ENCODE measurements at places on chromosomes 1 and 21.
A peak's percentile ranks its signal among the peaks of the same experiment; 100 is the strongest.

DNA sequence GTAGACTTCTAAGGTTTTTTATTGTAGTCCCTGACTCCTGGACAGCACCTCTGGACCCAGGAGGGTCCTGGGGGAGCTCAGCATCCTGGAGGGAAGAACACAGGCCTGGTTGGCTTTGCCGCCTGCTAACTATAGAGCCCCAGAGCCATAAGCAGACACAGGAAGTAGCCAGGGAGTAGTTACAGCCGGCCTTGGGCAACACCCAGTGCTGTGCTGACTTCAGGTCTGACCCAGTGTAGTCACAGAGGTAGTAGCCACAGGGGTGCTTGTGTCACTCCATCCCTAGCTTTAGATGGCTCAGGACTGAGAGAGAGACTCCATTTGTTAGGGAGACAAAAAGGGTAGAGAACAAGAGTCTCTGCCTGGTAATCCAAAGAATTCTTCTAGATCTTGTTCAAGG, 21.9 kb downstream of the MCOLN2 start:
- DNase-seq: no peak

DNA sequence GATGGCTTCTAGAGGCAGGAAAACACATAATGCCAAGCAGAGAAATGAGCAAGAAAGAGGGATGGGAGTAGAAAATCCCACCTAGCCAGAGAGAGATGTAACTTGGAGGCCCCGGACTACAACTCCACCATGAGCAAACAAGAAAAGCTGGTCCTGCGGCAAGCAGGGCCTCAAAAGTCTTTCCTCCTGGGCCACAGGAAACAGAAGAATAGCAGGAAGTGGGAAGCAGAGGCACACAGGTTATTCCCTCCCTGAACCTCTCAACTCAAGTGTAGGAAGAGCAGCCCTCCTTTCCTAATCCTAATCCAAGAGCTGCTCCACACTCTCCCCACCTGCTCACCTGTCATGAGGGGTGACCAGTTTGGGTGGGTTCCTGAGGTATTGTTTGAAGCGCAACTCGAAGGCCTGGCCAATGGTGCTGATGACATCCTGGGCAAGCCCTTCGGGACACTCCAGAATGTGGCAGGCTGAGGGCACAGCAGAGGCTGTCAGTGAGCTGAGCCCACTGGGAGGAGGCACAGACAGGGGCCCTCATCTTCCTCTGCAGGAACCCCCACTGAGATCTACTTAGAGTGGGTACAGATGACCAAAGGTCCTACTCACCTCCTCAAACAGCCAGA, 3.1 kb downstream of the SHC1 start:
- DNase-seq: no peak

- no peak for DNase-seq
Observed at GRCh38 chr1:207181847-207182246, 77.8 kb downstream of the C4BPA start.

- no peak for DNase-seq
Observed at GRCh38 chr1:219189952-219190351, 16.3 kb downstream of the LYPLAL1 start.

DNA sequence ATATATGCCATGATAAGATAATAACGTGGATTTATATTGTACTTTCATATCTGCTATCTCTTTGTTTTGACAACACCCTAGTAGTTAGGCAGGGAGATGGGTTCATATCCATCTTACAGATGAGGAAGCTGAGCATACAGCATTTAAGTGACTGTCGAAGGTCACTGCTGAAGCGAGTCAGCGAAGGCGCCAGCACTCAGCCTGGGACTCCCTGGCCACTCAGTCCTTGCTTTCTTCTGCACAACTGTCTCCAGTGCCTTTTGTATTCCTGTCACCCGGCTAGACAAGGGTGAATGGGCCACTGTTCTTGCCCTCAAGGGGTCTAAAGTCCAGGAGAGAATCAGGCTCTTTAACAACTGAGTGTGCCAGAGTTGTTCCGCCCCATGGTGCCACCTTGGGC, 3.1 kb downstream of the ARHGEF10L start:
- DNase-seq: no peak

GRCh38 chr1:187051618-187052232, 223.0 kb downstream of the PLA2G4A start:
- peak; percentile 39 for DNase-seq

GRCh38 chr1:65918564-65918963, 125.9 kb downstream of the PDE4B start:
- no peak for DNase-seq

DNA sequence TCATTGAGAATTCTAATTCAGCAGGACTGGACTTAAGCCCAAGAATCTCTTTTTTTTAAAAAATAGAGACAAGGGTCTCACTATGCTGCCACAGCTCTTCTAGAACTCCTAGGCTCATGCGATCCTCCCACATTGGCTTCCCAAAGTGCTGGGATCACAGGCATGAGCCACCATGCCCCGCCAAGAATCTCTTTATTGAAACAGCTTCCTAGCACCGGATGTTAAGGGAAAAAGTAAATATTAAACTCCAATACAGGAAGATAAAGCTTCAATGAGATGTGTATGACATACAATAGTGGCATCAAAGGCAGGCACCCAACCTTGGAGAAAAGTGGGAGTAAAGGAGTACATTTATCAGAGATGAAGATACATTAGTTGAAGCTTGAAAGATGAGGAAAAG, 25.5 kb downstream of the PUM1 start:
- no peak for DNase-seq

GRCh38 chr1:181179987-181180365, 91.5 kb downstream of the IER5 start:
- DNase-seq: no peak

GRCh38 chr1:57848406-57848805, 424.5 kb upstream of the DAB1 start:
- DNase-seq: peak; percentile 39

GRCh38 chr1:200134116-200134515, 106.6 kb downstream of the NR5A2 start:
- no peak for DNase-seq

DNA sequence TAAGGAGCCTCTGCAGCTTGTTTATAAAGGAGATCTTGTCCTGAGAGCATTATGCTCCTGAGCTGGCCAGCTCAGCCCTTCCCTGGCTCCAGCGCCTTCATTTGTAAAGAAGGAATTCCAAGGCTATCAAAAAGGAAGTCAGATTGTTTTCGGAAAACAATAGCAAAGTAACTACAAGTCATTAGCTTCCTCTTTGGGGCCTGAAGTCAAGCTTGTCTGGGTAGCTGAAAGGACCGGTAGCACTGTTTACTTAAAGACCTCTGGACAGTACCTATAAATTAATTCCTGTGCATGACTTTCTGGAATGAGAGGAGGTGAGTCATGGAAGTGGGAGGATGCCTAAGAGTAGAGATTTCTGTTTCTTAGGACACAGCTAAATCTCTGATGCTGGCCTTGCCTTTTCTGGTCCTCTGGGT, 20.7 kb upstream of the GJA5 start:
- DNase-seq: peak; percentile 96

DNA sequence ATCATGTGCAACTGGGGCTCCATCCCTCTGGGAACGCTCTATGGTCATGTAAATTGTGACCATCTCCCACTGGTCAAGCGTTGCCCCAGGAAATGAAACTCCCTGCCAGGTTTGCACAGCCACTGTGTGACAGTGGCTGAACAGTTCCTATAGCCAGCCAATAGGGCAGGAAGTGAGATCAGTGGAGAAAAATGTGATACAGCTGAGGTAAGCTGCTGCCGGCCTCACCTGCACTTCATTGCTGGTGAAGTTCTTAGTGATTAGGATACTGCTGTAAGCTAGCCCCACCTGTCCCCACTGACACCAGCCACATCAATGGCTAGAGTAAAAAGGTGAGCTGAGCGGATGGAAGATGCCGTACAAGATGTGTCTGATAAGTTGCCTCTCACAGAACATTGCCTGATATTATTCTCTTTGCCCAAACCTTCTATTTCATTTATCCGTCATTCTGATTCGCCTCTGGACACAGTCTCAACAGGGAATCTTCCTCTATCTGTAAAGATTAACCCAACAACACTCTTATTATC, 38.4 kb upstream of the CDC42BPA start:
- DNase-seq: peak; percentile 91

DNA sequence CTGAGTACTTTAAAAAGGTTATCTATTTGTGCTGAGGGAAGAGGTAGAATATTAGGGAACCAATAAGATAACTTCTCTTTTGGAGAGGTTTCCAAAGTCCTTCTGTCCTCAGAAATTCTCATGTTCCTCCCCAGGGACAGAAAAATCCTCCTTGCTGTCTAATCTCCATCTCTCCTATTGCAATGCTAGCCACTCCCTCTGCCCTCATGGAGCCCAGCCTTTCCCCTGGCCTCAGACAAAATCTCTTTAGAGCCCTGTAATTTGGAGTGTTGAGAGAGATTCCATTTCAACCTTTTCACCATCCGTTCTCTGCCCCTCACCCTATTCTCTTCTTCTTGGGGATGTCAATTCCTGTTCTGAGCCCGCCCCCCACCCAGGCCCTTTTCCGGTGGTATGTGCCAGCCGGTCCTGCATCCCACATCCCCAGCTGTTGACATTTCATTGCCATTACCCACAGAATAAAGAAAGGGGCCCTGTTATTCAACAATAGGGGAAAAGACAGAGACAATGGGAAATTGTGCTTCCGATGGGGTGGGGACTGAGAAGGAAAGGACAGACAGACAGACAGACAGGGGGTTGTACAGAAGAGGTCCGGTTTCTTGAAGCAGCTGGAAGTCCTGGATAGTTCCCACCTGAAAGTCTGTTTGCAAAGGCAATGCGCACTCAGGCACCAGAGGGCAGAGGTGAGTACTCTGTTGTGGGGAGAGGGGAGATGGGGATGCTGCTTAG, at the start of gene HAPLN2:
Gene HAPLN2 (plus strand): TSS at position 563 of the 729 bp plus-strand sequence. CDS start 4,076 bp downstream, outside the sequence.
- DNase-seq: no peak

- DNase-seq: no peak
Observed at GRCh38 chr21:33937931-33938339, 22.3 kb upstream of the ATP5PO start.

- no peak for DNase-seq
Observed at GRCh38 chr1:155529929-155530328, 32.7 kb downstream of the ASH1L start.

DNA sequence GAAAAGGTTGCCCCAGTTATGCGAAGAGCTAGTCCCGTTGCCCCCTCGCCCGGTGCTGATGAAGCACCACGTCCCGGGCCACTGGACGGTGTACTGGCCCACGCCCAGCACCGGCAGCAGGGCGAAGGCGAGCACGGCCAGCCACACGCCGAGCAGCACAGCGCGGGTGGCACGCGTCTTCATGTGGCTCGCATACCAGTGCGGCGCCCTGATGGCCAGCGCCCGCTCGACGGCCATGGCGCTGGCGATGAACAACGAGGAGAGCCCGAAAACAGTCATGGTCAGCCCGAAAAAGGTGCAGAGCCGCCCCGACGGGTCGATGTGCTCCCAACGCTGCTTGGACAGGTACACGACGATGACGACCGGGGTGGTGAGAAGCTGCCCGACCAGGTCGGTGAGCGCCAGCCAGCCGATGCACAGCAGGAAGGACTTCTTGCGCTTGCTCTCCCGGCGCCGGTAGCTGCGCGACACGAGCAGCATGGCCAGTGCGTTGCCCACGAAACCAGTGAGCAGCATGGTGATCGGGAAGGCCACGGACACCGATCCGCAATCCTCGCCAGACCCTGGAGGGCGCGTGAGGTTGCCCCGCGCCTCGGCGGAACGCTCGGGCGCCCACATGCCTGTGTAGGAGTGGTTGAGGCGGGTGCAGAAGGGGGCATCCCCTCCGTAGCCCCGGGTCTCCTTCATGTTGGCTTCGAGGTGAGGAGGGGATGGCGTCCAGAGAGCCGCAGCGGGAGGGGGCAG, 553 bp downstream of the PTGER3 start:
- DNase-seq: no peak

DNA sequence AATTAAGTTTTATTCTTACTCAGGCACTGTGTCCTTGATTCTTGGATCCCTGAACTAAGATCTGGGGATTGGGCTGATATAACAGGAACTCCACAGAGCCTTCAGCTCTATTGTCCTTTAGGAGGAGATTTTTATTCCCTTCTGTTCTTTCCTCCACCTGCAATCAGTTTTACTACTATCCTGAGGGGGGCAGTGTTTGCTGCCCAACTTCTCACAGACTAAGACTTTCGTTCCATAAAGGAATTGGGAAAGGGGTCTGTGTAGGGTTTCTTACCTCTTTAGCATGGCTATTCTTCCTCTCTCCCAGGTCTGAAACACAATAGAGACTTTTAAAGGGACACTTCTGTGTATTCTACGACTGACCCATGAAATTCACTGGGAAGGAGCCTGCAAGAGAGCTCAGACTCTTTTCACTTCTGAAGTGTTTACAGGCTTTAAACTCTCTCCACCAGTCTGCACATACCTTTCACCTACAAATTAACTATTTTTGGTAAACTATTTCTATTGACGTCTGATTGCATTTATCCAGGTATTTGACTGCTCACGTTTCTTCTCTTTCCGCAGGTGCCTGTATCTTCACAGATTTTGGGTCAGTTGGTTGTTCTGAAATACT, 103.3 kb upstream of the DEPDC1 start:
- DNase-seq: no peak

- DNase-seq: no peak
Observed at GRCh38 chr1:152739841-152740240, 18.0 kb upstream of the KPRP start.

- peak; percentile 30 for DNase-seq
Observed at GRCh38 chr1:44405798-44406736, 1.0 kb downstream of the RNF220 start.

GRCh38 chr1:103514920-103515503, 10.5 kb upstream of the RNPC3 start:
- DNase-seq: peak; percentile 1

- DNase-seq: no peak
Observed at GRCh38 chr1:1437904-1438376, 2.5 kb downstream of the VWA1 start.

DNA sequence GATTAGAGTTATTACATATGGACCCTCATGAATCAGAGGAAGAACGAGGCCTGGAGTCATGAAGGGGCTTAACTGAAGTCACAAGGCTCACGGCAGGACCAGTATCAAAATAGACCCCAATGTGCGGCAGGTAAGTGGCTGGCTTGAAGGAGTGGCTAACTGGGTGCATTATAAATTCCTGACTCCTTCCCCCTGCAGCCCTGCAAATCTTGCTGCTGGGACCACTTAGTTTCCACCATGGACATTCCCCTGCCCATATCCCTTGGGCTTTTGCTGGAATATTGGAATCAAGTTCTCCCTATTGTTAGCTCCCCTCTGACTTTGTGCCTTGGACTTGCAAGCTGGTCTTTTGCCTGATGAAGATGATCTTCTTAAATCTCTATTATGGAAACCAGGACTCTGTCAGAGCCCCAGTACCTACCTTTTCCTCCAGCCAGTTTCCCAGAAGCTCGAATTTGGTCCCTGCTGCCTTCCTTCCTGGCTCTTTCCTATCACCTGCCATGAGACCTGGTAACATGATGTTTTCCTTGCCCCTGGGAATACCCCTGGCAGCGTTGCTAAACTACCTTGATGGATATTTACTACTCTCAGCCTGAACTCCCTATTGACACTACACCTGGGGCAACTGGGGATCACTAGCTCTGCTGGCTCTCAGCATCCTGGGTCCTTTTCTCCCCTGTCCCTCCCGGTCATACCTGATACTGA, 156.0 kb upstream of the JUN start:
- no peak for DNase-seq

GRCh38 chr1:58968360-58968952, 184.6 kb upstream of the JUN start:
- DNase-seq: no peak

GRCh38 chr1:105386489-105386888, 1636.8 kb downstream of the AMY1C start:
- no peak for DNase-seq

- peak; percentile 73 for DNase-seq
Observed at GRCh38 chr1:181043025-181043888, 9.5 kb downstream of the MR1 start.
